ENCODE measurements at places on chromosomes 4 and X. TPM values are rescaled to one million over a fixed set of nuclear protein-coding genes. Genes with fewer than 3 reads are reported as not detected.

DNA sequence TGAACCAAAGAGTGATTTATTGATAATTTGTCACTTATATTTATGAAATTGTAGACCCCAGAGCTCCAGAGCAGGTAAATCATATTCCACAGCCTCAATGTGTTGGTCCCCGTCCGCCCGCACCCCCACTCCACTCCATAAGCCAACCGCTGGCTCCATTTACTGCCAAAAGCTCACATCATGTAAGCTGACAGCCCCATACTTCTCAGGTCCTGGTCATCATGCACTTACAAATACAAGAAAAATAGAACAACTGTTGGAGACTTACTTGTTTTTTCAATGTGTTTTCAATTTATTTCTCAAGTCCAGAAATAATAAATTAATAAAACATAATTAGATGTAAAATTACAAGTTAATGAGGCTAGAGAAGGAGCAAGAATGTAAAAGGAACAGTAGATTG lies 235.7 kb upstream of the HAND2 start:
- ATAC-seq, result no peak

GRCh38 chrX:11531226-11531625 lies 134.5 kb downstream of the ARHGAP6 start:
- ATAC-seq, result no peak

- ATAC-seq, result peak; percentile 91
Observed at GRCh38 chr4:145723336-145723735, 43.4 kb downstream of the C4orf51 start.

- ATAC-seq, result no peak
Observed at GRCh38 chrX:22059775-22060174, 27.6 kb downstream of the PHEX start.

GRCh38 chr4:42152507-42153504 lies at the start of gene BEND4:
TSS of gene BEND4 (minus strand) at chr4:42152655. CDS start at chr4:42152143, 512 bp downstream.
- peak; percentile 19 for ATAC-seq

- ATAC-seq, result no peak
Observed at GRCh38 chr4:110483516-110483915, 7.6 kb downstream of the ENPEP start.

- ATAC-seq, result no peak
Observed at GRCh38 chrX:19865567-19866363, 21.6 kb downstream of the SH3KBP1 start.

DNA sequence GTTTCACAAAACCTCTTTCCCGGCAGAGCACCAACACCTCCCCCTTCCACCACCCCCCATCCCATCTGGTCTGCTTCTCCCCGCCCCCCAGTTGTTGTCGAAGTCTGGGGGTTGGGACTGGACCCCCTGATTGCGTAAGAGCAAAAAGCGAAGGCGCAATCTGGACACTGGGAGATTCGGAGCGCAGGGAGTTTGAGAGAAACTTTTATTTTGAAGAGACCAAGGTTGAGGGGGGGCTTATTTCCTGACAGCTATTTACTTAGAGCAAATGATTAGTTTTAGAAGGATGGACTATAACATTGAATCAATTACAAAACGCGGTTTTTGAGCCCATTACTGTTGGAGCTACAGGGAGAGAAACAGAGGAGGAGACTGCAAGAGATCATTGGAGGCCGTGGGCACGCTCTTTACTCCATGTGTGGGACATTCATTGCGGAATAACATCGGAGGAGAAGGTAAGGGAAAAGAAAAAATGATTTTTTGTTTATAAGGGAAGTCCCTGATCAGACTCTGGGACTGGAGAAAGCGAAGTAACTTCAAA lies at the start of gene PDGFRA:
PDGFRA (plus strand) TSS at position 333 of the 541 bp plus-strand sequence. CDS start 29,476 bp downstream, outside the sequence.
- ATAC-seq, result no peak

GRCh38 chr4:122212880-122213279 lies 60.7 kb downstream of the BLTP1 start:
- ATAC-seq, result no peak

DNA sequence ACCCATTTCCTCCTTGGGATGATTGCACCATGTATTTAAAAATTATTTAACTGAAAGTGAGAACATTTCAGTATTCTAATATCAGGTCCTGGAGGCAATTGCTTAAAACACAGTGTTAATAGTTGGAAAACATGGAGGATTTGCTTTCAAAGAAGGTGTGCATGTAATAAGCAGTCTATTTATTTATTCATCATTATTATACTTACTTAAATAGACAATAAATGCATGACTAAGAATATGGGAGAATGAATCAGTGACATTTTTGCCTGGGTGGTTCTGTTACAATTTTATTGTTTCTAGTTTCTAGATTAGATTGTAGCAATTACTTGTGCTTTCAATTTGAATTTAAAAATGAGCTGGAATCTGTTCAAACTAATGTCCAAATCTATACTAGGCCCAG lies 145.5 kb downstream of the AREG start:
- peak; percentile 33 for ATAC-seq

DNA sequence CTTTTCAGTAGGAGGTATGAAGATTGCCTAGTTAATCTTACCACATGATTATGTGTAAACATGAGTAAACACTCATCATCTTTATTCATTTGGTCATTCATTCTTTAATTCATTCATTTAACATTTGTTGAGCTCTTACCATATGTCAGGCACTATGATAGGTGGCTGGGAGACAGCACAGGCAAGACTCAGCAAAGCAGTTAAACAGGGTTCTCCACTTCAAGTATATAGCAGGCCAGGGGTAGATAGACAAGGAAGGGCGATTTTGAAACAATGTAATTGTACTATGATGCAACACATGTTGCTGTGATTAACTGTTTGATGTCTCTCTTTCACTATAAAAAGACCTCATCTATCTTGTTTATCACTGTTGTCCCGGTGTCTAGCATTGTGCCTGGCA lies 84.3 kb upstream of the GPR101 start:
- ATAC-seq, result peak; percentile 87

DNA sequence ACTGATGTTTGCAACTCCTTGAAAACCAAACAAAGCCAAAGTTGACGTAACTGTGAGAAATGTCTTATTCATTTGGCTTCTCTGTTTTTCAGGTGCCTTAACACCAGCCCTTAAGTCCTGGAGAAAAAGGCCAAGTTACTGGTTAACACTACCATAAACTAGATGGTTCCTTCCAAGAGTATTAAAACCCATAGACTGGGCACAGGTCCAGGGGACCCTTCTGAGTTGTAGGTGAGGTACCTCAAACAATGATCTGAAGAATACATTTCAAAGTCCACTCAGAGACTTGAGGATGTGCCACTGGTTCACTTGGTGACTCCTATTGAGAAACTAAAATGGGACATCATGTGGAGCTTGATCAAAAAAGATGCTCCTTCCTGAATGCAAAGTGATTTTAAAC lies 87.0 kb downstream of the NKX6-1 start:
- ATAC-seq, result no peak

DNA sequence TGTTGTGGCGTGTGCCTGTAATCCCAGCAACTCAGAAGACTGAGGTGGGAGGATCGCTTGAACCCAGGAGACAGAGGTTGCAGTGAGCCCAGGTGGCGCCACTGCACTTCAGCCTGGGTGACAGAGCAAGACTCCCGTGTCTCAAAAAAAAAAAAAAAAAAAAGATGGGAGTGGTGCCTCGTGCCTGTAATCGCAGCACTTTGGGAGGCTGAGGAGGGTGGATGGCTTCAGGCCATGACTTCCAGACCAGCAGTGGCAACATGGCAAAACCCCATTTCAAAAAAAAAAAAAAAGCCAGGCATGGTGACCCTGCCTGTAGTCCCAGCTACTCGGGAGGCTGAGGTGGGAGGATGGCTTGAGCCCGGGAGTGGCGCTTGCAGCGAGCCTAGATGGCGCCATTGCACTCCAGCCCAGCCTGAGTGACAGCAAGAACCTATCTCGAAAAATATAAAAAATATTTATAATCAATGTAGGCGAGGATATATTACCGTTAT lies 27.0 kb downstream of the EIF2S3 start:
- ATAC-seq, result peak; percentile 61

DNA sequence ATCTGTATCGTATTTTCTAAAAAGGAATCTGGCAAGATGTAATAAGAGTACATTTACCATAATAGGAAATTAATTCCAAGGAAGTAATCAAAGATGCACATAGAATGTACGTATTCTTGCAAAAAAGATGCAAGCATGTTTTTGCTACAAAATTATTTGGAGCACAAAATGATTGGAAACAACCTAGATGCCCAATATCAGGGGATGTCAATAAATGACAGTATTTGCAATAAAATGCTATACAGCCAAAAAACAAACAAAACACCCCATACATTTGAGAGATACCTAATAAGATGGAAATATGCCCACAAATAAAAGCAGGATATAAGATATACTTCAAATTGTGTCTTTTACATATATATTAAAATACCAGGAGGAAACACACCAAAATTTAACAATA lies 29.3 kb upstream of the MAML3 start:
- no peak for ATAC-seq

DNA sequence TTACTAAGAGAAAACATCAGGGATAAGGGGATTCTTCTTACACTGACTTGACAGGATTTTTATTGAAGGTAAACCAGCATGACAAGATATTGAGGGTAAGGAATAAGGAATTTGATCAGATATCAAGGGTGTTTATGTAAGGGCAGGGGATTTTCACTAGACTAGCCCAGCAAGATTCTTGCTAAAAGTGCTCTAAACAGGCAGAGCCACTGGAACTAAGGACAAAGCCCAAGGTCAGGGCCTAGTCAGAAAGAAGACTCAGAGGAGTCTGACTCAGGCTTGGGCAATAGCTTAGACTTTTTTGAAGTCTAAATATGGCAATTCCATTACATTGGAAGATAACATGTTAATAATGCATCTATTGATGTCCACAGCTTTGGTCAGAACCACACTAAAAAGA lies 6.5 kb upstream of the GLRA3 start:
- no peak for ATAC-seq

DNA sequence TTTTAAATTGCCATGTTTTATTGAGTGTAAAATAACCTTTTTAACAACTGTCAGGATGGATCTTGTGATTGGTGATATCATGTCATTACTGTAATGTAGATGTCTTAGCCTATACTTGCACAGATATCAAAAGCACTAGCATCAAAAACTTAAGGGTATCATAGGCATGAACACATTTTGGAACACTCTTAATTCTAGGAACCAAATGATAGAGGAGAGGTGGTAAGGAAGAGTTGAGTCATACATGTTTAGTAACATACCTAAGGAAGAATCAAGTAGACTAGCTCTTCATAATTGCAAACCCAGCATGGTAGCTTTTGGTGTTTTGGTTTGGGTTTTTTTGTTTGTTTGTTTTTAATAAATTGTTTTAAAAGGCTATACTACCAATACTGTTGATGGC lies 43.4 kb downstream of the SMARCAD1 start:
- ATAC-seq, result no peak

DNA sequence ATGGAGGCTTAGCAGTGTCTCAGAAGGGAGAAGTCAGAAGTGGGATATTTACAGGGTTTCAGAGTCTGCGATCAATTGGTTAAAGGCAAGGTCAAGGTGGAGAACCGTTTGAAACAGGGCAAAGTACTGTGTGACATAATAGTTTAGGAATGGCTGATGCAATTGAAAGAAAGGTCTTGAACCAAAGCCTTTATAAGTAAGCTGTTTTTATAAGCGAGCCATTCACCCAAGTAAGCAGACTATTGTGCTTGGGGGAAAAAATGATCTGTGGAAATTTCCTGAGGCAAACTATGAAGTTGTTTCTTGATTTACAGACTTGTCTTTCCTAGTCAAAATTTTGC lies 327.3 kb downstream of the CAMK2D start:
- no peak for ATAC-seq

DNA sequence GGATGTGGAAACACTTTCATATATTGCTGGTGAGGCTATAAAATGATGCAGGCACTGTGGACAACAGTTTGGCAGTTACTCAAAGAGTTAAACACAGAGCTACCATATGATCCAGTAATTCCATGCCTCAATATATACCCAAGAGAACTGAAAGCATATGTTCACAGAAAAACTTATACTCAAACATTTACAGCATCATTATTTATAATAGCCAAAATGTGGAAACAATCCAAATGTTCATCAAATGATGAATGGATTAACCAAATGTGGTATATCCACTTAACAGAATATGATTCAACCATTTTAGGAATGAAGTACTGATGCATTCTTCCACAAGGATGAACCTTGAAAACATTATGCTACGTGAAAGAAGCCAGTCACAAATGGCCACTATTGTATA lies 603.8 kb downstream of the IQCM start:
- ATAC-seq, result no peak

Gene CENPVL2
- not detected for total RNA-seq

Gene CYTL1
- 0.88 TPM for total RNA-seq

Gene STBD1
- 2.9 TPM for total RNA-seq

Gene SPANXN5
- total RNA-seq, result not detected

Gene TMSB15C
- 0.12 TPM for total RNA-seq

Gene SLIT2
- 2.5 TPM for total RNA-seq

Gene MTHFD2L
- total RNA-seq, result 9.4 TPM

Gene CRMP1
- total RNA-seq, result 1.8 TPM

Gene PABPC1L2A
- not detected for total RNA-seq

Gene TBX22
- total RNA-seq, result not detected

Gene HTR2C
- not detected for total RNA-seq

Gene RHOXF2B
- not detected for total RNA-seq

Gene CCDC110
- total RNA-seq, result 0.20 TPM

Gene MCUB
- total RNA-seq, result 20.3 TPM

Data from esophagus mucosa (tissue), 1 donor.